ENCODE measurements at places on chromosomes 7 and 10.

DNA sequence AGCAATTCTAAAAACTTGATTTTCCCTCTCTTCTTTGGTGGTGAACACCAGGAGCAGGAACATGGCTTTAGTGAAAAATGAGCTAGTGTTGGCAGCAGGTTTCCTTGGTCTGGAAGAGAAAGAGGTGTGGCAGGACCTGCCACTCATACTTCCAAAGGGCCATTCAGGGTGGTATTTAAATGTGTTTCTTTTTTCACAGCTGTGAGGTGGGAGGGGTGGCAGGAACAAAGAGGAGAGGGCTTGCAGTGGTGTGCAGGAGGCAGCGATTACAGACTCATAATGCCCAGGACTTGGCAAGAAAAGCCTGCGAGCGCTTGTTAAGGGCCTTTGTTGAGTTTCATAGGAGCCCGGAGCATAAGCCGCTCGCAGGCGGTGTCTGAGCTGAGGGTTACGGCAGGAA lies 36.8 kb downstream of the WIPF3 start:
- DNase-seq, result no peak

DNA sequence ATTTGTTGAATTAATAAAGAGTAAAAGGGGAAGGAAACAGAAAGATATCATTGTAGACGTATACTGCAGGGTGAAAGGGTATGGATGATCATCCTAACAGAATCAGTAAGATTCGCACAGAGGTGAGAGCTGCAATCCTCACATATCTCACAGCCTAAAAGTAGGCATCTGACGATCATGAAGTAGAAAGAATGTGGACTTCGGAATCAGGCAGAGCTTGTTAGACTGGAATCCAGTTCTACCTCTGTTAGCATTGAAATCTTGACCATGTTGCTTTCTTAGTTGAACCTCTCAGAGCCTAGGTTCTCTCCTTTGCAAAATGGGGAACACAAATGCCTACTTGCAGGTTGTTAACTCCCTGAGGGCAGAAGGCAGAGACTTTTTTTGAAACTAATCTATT lies 320.0 kb upstream of the C7orf33 start:
- no peak for DNase-seq

DNA sequence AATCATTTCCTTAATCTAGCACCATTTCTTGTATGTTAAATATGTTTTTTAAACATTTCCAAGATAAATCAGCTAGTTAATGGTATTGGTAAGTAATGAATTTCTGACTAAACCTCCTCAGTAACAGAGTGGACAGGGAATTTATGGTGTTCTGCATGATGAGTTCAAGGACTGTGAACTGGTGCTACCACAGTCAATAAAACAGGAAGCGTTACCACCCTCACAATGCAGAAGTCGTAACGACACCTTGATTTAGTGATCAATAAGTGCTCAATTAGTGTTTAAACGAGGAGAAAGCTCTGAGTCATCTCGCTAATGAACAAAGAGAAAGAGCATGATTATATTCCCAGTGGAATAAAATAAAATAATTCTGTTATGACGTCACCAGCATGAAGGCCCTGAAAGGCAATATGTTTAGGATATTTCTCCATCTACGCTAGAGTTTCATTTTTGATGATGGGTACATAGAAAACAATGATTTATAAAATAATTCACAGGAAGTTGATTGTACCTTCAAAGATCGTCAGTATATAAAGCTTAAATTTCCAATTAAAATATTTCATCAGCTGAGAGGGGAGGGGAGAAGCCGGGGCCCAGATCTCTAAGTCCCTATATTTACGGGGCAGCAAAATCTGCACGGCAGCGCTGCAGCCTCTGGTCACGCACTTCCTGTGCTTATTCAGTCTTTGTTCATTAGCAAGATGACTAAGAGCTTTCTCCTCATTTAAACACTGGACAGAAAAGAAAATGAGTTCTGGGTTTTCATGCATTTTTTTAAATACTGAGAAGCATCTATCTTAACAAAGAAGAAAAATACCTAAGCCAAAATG lies 400.5 kb downstream of the PTPRN2 start:
- no peak for DNase-seq

- DNase-seq, result no peak
These were observed 1.3 kb downstream of the HHEX start for GRCh38 chr10:92690915-92691590.

GRCh38 chr7:23353172-23353571 lies 54.0 kb downstream of the MALSU1 start:
- DNase-seq, result no peak

DNA sequence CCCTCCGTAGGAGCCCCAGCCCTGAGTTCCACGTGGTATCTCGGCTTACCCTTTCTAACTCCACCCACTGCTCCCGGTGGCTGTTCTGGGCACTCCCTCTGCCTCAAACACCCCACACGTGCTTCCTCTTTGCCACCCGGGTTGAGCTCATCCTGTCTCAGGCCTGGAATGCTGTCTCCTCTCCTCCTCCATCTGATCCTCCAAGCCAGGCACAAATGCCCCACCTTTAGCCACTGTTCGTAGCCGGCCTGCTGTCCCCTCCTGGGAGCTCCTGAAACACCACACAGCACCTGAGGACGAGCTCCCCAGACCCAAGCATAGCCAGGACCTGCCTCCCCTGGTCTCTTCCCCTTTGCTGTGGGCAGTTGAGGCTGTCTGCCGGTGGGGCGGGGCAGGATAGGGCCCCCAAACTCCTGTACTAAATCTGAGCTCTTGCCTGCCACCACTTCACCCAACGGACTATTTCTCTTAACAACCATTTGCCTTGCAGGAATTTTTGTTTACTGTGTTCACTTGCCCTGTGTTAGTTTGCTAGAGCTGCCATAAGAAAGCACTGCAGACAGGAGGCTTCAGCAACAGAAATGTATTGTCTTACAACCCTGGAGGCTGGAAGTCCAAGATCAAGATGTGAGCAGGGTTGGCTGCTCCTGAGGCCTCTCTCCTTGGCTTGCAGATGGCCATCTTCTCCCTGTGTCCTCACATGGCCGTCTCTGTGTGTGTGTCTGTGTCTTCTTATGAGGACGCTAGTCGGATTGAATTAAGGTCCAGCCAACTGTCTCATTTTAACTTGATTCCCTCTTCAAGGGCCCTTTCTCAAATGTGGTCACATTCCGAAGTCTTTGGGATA lies 58.3 kb upstream of the SHH start:
- no peak for DNase-seq

DNA sequence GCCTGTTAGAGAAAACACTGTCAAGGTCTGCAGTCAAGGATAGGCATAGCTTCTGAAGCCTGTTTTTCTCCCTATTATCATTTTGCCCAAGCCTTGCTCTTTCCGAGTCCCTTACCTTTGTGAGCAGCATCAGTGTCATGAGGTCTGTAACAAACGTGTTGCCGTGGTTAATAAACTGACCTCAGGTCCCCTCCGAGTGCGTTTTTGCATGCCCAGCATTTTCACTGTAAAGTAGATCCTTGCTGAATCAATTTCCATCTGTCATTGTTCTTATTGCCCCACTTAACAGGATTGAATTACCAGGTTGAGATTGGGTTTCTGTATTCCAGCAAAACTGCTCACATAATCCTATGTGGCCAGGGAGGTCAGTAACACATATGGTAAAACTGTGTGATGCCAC lies 110.3 kb downstream of the ZNF248 start:
- no peak for DNase-seq

- DNase-seq, result no peak
These were observed 108.5 kb downstream of the HOXA1 start for GRCh38 chr7:26987338-26987737.

GRCh38 chr7:2032876-2033407 lies 199.8 kb downstream of the MAD1L1 start:
- DNase-seq, result no peak

DNA sequence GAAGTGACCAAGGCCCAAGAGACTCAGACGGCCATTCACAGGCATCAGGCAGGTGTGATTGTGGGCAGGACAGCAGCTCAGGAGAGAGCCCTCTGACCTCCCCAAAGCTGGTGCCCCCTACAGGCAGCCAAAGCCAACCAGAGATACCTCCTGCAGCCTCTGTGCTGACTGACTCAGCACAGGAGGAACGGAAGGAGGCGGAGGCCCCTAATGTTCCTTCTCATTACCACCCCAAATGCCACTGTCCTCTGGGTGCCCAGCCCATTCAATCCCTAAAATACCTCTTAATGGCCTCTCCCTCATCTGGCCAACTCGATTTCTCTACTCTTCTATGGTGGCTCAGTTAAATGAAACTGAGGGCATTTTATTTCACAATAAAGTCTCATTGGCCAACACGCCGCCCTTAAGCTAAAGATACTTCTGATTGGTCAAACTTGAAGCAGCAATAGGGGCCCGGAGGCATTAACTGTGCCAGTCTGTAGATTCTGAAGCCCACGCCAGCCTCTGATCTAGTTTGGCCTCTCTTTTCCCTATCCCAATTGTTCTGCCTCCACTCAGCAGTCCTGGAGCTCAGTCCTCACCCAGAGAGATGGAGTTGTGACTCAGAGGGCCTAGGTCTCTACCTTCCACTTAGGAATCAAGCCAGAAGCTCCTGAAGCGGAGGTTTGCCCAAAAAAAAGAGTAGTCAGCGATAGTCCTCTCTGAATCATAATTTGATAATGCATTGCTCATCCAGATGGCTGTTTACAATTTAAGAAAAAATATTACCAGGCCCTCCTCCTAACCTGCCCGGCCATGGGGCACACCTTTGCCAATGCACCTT lies 1.2 kb downstream of the CYREN start:
- DNase-seq, result peak; percentile 81

- no peak for DNase-seq
These were observed 47.3 kb downstream of the PROSER2 start for GRCh38 chr10:11870461-11870780.

DNA sequence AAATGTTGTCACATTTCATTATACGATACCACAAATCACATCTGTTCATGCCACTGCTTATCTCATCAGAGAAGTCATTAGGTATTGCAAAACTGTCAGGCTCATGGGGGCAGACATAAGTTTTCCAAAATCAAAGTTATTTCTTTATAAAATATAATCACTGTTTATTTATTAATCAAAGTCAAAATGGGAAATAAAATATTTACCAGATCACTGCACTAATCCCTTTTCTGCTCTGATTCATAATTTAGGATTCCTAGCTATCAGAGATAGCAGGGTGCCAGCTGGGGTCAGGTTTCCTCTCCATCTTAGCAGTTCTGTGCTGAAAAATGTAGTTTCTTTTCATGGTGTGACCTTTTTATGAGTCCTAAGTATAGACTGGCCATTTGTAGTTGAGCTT lies 117.7 kb upstream of the LANCL2 start:
- no peak for DNase-seq

GRCh38 chr10:62073429-62073828 lies 171.9 kb downstream of the ARID5B start:
- DNase-seq, result no peak

- no peak for DNase-seq
These were observed 1.1 kb downstream of the FAM133B start for GRCh38 chr7:92589056-92589455.

- no peak for DNase-seq
These were observed 2.7 kb downstream of the GPR146 start for GRCh38 chr7:1046722-1047679.

DNA sequence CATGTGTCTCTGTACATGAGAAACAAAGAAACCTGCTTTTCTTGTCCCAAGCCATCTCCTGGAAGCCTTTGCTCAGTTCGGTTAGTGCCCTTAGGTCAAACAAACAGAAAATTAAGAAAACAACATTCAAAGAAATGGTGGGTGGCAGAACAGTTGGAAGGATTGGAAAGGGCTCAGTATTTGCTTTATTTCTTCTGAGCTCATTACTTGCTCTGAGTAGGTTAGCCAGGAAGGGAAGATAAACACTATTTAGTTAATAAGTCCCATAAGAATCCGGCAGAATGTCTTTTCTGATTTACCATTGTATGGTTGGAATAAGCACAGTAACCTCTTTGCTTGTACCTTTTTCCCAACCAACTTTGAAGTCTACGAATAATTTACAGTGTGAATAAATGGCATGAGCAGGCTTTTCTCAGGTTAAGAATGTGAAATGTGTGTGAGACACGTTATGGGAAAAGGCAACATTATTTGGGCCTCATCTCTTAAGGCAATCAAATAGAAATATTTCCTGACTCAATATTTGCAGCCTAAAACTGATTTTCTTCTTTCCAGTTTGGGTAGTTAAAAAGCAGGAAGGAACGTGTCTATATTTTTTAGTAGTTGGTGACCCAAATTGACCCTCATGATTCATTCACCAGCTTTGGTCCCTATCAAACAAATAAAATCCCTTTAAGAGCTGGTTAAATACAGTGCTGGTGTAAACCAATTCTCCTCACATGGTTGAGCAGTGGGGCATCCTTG lies 158.5 kb downstream of the DKK1 start:
- no peak for DNase-seq

GRCh38 chr10:71771821-71772617 lies 1.3 kb downstream of the VSIR start:
- peak; percentile 81 for DNase-seq

GRCh38 chr10:69352569-69353264 lies 64.0 kb downstream of the TACR2 start:
- DNase-seq, result no peak
